ENCODE measurements at places on chromosomes 13 and 19.
A peak's percentile ranks its signal among the peaks of the same experiment; 100 is the strongest.

- no peak for DNase-seq
Measured at GRCh38 chr19:32901504-32902161, 32.1 kb upstream of the SLC7A9 start.

DNA sequence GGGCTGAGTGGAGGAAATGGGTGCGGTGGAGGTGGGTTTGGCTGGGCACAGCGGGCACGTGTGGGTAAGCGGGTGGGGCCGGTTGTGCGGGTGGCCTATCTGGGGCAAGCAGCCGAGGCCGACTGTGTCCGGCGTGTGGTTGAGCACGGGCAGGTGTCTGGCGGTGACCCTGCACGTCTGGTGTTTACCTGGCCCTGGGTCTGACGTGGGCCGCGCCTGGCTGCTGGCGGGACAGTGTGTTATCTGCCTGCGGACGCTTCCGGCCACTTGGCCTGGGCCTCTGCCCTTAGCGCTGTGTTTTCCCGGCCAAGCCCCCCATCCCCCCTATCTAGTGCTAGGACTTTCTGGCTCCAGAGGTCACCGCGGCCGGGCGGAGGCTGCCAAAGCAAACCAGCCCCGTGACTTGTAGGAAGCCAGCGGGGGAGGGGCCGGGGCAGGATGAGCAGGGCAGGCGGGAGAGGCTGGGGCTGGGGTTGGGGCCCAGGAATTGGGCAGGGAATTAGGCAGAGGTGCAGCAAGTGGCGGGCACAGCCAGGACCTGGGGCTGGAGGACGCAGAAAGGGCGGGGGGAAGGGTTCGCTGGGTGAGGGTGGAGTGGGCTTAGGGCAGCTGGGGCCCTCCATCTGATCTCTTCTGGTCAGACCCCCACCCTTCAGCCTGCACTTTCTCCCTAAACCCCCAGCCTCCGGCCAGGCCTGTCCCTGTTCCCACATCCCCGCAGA, 534 bp upstream of the HPN start:
- peak; percentile 26 for DNase-seq

GRCh38 chr13:95627590-95627989, 16.9 kb downstream of the DZIP1 start:
- DNase-seq: no peak

- no peak for DNase-seq
Measured at GRCh38 chr19:55649268-55650125, 1.5 kb downstream of the CCDC106 start.

- no peak for DNase-seq
Measured at GRCh38 chr19:45866400-45867176, 2.5 kb downstream of the FOXA3 start.

Measured in stimulated activated CD4-positive, alpha-beta T cell treated with anti-CD3 and anti-CD28 coated beads, Interleukin-1b, Interleukin-23, amount 100 ng/mL, for 4 hours (primary cell).